ENCODE measurements at places on chromosomes 7 and 10.
A peak's percentile ranks its signal among the peaks of the same experiment; 100 is the strongest.

DNA sequence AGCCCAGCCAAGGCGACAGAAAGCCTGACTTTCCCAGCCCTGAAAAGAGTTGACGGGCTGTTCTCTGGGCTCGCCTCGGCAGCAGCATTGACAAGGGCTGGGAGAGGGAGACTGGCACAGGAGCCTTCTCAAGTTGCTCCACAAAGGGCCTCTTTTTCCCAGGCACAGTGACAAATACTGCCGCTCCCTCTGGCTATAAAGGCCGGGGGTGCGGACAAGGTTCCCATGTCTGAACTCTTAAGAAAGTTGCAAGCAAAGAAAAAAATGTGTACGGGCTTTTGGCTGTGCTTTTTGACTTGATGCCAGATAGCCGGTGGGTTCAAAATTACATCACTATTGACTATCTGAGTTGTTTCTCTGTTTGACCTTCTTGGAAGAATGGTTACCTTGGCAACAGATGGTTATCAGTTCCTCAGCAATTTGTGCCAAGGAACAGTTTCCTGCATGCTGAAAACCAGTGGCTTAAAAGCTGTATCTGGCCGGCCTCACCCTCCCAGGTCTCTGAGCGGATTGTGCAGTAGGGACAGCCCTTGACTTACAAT is 115.9 kb upstream of the EEPD1 start:
- H3K4me1 ChIP-seq, result no peaks in the 10 kb centered on the region
- no peaks in the 10 kb centered on the region for H3K27me3 ChIP-seq
- H3K36me3 ChIP-seq, result no peaks in the 10 kb centered on the region

GRCh38 chr7:129514683-129515082 is 12.4 kb downstream of the SMKR1 start:
- H3K4me1 ChIP-seq, result no peaks in the 10 kb centered on the region
- no peak for DNase-seq
- no peaks in the 10 kb centered on the region for H3K27me3 ChIP-seq
- H3K36me3 ChIP-seq, result no peaks in the 10 kb centered on the region

DNA sequence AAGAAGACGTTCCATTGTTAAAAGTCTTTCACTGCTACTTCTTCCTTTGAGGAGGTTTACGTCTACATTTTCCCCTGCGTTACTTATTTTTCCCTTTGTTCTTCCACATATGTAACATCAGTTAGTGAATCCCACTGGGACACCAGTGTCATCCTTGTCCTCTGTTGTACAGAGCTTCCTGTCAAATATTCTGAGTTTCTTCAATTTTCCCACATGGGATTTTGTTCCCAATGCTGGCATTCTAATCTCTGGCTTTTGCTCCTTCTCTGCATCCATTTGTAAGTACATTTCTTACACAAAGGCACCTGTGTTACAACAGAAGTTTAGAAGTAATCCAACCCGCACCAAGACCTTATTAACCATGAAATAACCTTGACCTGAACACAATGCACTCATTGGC is 627.4 kb upstream of the PFKP start:
- no peaks in the 10 kb centered on the region for H3K36me3 ChIP-seq
- DNase-seq, result no peak
- no peaks in the 10 kb centered on the region for H3K4me1 ChIP-seq
- no peaks in the 10 kb centered on the region for H3K27me3 ChIP-seq
- H3K27ac ChIP-seq, result no peak overlapping the region

DNA sequence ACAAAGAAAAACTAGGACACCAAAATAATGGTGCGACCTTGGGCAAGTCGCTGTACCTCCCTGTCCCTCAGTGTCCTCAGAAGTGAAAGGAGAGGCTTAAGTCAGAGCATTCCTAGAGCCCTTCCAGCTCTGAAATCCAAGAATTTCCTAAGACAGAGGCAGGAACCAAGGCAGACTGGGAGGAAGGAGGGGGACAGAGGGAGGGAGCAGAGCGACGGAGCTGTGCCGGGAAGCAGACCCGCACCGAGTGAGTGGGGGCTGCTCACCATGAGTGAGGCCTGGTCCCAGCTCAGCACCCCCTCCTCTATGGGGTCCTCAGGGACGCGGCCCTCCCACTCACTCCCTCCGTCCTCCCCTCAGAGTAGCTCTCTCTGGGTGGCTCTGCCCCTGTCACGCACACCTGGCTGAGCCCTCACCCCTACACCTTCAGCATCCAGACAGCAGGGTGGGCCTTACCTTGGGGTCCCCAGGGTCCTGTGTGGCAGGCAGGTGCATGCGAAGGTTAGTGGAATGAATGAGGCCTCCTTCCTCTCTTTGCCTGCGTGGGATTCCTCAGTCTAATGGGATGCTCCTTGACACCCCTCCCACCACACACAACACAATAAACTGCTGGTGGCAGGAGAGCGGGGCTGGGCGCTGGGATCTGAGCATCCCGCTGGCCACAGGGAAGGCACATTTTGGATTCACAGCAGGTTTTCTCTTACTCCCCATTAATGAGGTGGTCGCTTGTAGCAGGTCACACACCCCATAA is 4.6 kb upstream of the SMARCD3 start:
- no peaks in the 10 kb centered on the region for H3K27me3 ChIP-seq
- no peak for DNase-seq
- H3K27ac ChIP-seq, result no peak overlapping the region
- no peaks in the 10 kb centered on the region for H3K36me3 ChIP-seq

- H3K27ac ChIP-seq, result no peak overlapping the region
- DNase-seq, result no peak
- no peak overlapping the region for H3K4me3 ChIP-seq
- H3K27me3 ChIP-seq, result no peaks in the 10 kb centered on the region
Measured at GRCh38 chr10:49562893-49563292, 24.0 kb upstream of the ERCC6 start.

DNA sequence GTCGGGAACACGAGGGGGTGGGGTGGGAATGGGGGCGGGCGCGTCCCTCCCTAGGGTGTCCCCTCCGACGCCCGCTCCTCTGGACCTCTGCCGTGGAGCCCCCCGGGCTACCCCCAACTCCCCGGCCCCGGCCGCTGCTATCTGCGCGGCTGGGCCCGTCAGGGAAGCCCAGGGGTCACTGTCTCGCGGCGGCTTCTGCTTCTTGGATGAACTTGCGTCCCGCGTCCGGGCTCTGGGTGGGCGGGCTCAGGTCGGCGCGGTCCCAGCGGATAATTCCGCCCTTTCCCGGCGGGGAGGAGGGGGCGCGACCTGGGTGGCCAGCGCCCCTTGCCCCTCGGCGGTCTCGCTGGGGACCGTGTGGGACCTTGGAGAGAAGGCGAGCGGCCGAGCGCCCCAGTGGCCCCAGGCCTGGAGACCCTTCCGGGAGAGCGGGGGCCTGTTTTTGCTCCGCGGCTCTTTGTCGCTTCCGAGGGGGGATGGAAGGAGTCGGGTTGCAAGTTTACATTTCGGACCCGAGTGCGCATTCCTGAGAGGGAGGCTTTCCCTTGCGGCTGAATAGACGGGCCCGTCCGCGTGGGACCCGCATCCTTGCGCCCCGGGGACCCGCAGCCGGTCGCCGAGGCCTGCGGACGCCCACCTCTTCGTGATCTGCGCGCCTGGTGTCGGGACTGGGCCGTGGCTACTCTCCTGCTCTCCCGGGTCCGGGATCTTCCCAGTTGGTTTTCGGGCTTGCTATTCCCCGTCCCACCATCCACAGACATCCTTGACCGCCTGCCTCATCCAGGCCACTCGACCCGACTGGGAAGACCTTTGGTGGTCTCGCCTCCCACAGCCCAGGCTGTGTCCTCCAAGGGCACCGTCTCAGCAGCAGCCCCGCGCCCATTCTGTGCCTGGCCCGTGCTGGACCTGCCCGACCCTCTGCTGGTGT is 812 bp downstream of the DOCK1 start:
- peak overlapping the region; percentile 73 for H3K4me3 ChIP-seq
- H3K4me1 ChIP-seq, result peaks cover 6% of the 10 kb centered on the region
- no peaks in the 10 kb centered on the region for H3K36me3 ChIP-seq
- DNase-seq, result no peak

DNA sequence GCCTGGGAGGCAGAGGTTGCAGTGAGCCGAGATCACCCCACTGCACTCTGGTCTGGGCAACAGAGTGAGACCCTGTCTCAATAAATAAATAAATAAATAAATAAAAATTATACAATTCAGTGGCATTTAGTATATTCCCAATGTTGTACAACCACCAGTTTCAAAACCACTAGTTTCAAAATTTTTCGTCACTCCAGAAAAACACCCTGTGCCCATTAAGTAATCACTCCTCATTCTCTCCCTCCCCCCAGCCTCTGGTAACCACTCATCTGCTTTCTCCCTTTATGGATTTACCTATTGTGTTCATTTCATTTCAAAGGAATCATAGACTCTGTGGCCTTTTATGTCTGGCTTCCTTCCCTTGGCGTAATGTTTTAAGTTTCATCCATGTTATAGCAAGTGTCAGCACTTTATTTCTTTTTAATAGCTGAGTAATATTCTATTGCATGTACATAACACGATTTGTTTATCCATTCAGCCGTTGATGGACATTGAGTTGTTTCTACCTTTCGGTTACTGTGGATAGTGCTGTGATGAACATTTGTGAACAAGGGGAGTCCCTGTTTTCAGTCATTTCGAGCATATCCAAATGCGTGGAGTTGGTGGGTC is 29.4 kb upstream of the GOLGA7B start:
- H3K27me3 ChIP-seq, result no peaks in the 10 kb centered on the region
- no peak for DNase-seq
- H3K4me1 ChIP-seq, result no peaks in the 10 kb centered on the region
- no peaks in the 10 kb centered on the region for H3K36me3 ChIP-seq

DNA sequence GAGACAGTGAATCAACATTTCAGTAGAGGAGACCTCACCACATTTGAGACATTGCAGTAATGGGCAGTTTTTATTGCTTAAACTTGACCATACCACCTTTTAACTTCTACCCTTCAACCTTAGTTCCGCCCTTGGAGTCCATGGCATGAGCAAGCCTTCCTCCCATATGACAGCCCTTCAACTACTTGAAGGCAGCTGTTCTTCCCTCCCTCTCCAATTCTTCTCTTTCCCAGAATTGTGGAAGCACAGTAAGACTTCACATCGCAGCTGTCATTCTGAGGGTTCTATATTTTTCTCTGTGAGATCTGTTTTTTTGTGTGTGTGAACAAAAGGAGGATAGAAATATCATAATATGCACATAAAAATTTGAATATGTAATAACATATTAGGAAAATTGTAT is 2.2 kb upstream of the TSPAN12 start:
- H3K27ac ChIP-seq, result no peak overlapping the region
- H3K4me3 ChIP-seq, result no peak overlapping the region

GRCh38 chr7:29095631-29096445 is 50.5 kb downstream of the CPVL start:
- H3K36me3 ChIP-seq, result no peaks in the 10 kb centered on the region
- no peak overlapping the region for H3K4me3 ChIP-seq
- no peaks in the 10 kb centered on the region for H3K4me1 ChIP-seq

DNA sequence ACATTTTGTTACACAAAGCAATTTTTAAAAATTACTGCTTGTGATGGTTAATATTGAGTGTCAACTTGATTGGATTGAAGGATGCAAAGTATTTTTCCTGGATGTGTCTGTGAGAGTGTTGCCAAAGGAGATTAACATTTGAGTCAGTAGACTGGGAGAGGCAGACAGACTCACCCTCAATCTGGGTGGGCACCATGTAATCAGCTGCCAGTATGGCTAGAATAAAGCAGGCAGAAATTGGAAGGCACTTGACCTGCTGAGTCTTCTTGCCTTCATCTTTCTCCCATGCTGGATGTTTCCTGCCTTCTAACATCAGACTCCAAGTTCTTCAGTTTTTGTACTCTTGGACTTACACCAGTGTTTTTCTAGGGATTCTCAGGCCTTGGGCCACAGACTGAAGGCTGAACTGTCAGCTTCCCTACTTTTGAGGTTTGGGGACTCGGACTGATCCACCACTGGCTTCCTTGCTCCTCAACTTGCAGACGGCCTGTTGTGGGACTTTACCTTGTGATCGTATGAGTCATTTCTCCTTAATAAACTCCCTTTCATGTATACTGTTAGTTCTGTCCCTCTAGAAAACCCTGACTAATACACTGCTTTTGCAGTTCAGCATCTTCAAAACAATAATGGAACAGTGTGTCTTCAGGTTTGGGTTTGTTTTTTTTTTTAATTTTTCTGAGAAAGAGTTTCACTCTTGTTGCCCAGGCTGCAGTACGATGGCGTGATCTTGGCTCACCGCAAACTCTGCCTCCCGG is 244.1 kb upstream of the SEMA3C start:
- no peaks in the 10 kb centered on the region for H3K4me1 ChIP-seq
- no peak overlapping the region for H3K27ac ChIP-seq
- H3K27me3 ChIP-seq, result no peaks in the 10 kb centered on the region
- no peak for DNase-seq
- no peaks in the 10 kb centered on the region for H3K36me3 ChIP-seq

- H3K4me1 ChIP-seq, result no peaks in the 10 kb centered on the region
- no peaks in the 10 kb centered on the region for H3K36me3 ChIP-seq
Measured at GRCh38 chr7:141234335-141235105, 160.7 kb downstream of the TMEM178B start.

GRCh38 chr7:149489391-149490024 is 8.1 kb downstream of the ZNF746 start:
- H3K27me3 ChIP-seq, result no peaks in the 10 kb centered on the region
- H3K4me1 ChIP-seq, result no peaks in the 10 kb centered on the region
- peak; percentile 54 for DNase-seq
- no peak overlapping the region for H3K4me3 ChIP-seq

DNA sequence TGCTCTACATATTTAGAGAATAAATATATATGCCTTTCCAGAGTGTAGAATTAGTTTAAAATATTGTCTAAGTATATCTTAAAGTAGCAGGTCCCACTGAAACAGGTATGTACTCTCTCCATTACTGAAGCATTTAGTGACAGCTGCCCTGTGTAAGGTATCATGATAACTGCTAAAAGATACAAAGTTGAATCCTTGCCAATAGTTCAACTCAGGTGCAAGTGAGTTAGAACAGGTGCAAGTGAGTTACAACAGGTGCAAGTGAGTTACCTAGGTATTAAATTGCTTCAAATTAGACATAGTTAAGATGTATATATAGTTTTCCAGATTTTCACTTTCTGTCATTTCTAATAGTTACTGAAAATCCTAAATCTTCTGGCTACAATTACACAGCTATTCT is 119.1 kb downstream of the CNOT4 start:
- no peaks in the 10 kb centered on the region for H3K36me3 ChIP-seq
- DNase-seq, result no peak
- H3K27me3 ChIP-seq, result no peaks in the 10 kb centered on the region

DNA sequence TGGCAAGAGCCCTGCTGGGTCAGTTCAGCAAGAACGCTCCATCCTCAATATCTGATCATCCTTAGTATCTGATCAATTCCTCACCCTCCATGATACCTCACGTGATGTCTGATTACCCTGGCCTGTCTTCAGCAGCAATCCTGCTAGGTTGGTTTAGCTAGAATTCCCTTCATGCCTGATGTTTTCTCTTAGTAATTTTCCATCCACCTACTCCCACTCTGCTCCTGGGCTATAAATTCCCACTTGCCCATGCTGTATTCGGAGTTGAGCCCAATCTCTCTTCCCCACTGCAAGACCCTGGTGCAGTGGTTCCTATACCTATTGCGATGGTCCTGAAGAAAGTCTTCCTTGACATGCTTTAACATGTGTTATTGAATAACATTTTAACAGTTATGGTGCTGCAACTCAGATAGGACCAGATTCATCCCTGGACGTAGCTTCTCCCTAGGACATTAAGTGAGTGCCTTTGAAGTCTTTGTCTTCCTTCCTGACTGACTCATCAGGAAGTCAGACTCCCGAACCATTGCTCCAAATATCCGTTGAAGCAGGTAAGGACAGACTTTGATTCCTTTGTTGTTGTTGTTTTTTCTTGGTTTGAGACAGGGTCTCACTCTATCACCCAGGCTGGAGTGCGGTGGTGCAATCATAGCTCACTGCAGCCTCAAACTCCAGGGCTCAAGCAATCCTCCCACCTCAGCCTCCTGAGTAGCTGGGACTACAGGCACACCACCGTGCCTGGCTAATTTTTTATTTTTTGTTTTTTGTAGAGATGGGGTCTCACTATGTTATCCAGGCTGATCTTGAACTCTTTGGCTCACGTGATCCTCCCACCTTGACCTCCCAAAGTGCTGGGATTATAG is 29.4 kb upstream of the CLDN3 start:
- no peak overlapping the region for H3K27ac ChIP-seq
- H3K36me3 ChIP-seq, result no peaks in the 10 kb centered on the region
- H3K4me3 ChIP-seq, result no peak overlapping the region
- H3K4me1 ChIP-seq, result no peaks in the 10 kb centered on the region

Data from right lobe of liver (tissue), 6 donors.